Stimulated activated CD8-positive, alpha-beta memory T cell treated with anti-CD3 and anti-CD28 coated beads, Interleukin-4, amount 100 ng/mL, for 1 hour (primary cell): ENCODE measurements at places on chromosomes 12 and 14.

- DNase-seq: no peak
Observed at GRCh38 chr14:89807151-89807550, 147.4 kb downstream of the EFCAB11 start.

DNA sequence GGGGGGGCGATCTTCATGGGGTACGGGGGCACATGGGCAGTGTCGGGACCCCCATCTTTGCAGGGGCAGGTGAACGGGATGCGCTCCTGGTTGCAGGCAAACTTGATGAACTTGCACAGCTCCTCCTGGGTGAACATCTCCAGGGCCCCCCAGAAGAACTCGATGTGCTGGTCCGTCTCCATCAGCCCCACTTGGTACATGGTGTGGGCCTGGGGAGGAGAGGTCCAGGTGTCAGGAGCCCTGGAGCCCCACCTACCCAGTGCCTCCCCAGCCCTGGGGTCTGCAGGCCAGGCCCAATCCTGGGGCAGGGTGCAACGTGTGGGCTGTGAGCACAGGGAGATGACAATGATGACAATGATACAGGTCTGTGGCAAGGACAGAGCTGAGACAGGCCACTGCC is 37.7 kb downstream of the TRAFD1 start:
- DNase-seq: no peak

- DNase-seq: peak; percentile 19
Observed at GRCh38 chr12:52055731-52056711, 4.8 kb downstream of the NR4A1 start.

DNA sequence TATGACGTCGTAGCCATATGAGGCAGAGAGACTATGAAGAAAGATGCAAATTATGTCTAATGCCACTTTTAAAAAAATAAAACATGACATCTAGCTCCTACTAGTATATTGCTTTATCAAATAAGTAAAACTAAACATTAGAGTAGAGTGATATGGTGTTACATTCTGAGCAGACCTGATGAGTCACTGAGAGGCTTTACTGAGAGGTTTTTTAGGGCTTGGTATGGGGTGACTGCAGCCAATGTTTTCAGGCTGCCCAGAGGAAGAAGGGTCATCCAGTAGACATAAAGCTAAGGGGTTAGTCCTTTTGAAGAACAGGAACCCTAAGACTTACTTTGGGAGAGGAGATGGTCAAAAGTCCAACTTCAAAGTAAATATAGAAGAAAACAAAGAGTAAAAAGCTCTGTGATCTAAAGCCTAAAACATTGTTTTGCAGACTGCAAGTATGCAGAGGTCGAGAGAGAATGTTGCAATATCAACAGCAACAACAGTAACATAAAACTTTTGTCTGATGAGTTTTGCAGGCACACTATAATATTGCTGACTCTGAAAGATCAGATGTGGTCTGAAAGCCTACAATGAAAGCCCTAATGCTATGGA is 774.7 kb downstream of the TMTC2 start:
- DNase-seq: no peak

DNA sequence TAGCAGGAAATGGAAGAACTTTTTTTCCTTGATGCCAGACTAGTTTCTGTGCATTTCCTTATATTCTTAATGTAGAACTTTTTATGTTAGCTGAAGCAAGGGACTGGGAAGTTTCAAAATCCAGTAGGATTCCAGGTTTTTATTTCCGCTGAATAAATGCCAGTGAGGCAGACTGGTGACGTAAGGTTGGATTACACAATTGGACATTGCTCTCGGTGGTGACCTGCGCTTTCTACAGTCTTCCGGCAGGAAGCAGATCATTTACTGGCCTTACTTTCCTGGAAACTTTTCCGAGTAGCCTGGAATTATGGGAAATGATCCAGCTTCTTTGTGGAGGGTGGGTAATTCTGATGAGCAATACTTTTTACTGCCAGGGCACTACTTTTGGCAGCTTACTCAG is 3.6 kb downstream of the IFT43 start:
- no peak for DNase-seq

DNA sequence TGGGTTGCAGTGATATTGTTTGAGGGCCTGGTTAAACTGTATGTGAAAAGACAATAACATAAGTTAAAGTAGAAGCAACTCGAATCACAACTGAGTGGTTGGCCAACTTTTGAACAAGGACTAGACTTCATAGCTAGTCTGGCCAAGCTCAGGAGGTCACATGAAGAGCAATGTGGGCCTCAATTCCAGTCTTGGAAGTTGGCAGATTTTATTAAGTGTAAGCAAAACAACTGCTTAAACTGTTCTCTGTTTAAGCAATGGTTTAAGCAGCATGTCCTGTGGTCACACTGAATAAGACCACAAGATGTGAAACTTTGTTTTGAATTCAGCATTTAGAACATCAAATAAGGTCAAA is 100.4 kb downstream of the TMTC3 start:
- DNase-seq: no peak

GRCh38 chr14:56562883-56563282 is 16.7 kb upstream of the TMEM260 start:
- no peak for DNase-seq

DNA sequence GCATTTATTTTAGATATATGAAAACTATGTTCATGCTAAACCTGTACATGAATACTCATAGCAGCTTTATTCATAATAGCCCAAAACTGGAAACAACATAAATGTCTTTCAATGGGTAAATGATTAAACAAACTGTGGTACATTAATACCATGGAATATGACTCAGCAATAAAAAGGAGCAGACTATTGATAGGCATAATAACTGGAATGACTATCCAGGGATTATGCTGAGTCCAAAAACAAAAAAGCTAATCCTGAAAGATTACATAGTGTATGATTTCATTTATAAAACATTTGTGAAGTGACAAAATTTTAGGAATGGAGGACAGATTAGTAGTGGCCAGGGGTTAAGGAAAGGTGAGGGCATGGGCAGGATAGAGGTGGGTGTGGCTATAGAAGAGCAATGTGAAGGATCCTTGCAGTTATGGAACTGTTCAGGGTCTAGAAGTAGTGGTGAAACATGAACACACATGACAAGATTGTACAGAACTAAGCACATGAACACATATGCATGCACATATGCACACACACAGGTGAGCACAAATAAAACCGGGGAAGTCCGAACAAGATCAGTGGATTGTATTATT is 61.1 kb upstream of the CDKN3 start:
- DNase-seq: no peak

DNA sequence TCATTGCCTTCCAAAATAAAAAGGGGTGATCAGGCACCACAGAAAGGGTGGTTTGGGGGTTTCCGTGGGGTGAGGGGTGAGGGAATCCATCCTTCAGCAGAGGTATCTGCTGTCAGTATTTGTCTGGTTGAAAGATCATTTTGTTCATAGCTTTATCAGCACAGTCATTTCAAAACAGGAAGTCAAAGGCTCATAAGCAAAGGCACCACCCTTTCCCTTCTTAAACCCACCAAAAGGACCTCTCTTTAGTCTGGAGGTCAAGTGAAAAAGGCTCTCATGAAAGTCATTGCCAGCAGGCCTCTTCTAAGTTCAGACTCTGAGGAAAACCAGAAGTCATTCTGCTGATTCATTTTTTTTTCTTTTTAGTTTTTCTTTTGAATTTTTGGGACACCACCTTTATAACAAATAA is 6.2 kb downstream of the CHST11 start:
- no peak for DNase-seq
